ENCODE measurements at places on chromosomes 12 and 14.

DNA sequence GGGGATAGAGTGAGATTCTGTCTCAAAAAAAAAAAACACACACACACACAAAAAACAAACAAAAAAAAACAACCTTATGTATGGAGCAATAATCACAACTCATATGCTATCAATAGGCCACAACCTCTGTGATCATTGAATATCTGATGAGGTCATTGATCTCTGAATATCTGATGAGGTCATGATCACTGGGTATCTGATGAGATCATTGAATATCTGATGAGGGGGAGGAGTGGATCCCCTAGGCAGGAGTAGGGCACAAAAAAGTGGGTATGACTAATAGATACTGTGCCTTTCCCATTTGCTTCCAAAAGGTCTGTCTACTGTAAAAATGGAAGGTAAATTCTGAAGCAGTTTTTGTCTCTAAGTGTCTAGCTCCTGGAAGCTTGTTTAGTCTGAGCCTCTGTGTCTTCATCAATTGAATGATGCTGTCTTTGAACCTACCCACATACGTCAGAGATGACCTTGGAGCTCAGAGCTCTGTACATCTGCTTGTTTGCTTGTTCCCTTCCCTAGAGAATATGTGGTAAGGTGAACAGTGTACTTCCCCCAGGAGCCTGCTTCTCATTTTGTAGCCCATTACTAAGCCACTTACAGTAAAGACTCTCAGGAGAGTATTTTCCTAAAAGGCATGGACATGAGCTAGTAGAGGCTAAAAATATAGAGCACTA, 13.6 kb downstream of the PAH start:
- no peak for DNase-seq

DNA sequence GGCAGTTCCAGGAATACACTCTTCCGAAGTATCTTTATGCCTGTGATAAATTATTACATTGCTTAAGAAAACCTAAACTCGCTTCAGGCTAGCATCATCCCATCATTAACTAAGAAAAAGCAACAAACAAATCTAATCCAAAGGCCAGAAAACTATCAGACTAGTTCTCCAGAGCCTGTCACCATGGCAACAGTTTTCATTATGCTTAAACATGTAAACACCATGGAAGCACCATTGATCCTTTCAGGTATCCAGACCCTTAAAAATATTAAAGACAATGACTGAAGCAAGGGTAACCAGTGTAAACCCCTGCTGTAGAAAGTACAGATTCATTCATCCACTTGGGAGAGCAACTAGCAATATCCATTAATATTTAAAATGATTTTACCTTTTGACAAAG, 9.8 kb downstream of the DAD1 start:
- DNase-seq: no peak

GRCh38 chr12:52062167-52063081, 7.4 kb upstream of the ATG101 start:
- no peak for DNase-seq

DNA sequence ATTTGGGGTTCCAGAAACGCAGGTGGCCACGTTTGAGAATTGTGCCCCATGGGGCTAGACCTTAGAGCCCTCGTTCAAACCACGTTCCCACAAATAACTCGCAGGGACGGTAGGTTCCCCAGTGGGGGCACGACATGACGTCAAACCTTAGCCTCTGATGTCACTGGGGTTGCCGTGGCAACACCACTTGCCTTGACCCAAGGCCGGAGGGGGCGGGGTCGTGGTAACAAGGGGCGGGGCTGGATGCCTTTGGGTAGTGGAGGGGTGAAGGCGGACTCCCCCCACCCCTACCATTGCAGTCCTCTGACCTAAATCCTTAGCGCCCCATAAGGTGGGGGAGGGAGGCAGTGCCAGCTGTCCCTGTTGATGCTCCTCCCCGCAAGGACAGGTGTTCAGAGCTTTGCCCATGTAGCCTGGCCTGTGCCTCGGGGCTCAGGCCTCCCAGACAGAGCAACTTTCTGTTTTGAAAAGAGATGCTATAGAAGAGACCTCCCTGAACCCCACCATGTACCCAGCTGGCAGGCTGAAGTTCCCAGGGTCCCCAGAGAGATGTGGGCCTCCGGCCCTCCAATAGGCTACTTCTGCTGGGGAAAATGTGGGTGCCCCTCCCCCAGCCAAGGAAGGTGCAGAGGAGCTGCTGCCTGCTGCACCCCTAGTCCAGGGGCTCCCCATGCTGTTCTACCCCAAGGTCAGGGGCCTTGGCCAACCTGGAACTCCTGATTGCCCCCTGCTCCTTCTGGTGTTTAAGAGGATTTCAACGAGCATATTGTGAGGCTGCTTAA, 1.9 kb downstream of the FAM222A start:
- no peak for DNase-seq

DNA sequence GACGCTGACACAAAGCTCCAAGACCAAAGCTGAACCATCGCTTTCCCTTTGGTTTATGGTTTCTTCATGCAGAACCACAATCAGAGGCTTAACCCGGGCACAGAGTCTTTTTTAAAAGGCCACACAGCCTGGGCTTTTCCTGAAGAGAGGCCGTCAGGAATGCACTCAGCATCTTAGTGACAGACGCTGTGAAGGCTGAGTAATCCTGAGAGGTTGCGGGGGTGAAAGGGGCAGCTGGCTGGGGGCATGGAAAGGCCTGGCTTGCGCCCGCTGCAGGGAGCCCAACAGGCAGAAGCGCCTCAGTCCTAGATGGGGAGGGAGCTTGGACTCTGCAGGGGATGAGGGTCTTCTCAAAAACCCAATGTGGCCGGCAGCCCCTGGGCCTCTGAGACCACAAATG, 13.6 kb downstream of the CTDSP2 start:
- no peak for DNase-seq

Data from hematopoietic multipotent progenitor cell (in vitro differentiated cells).